ENCODE measurements at places on chromosomes 3 and 15.

DNA sequence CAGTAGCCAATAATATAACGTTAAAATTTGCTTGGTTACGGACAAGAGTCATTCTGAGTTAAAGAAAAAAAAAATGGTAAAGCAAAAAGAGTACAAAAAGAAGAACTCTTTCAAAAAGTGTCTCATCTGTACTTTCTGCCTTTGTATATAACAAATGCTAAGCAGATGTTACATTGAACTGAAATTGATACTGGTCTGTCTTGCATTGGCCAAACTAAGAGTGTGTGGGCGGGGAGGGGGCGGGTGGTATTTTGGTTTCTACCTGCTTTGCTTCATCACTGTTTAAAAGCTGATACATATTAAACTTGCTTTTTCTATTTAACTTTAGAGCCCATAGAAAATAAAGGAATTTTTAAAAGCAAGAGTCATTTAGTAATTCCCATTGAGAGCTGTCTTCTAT, 215.0 kb upstream of the THBS1 start:
- no peak for DNase-seq

GRCh38 chr3:15292765-15293522, 39.4 kb downstream of the SH3BP5 start:
- no peak for DNase-seq

DNA sequence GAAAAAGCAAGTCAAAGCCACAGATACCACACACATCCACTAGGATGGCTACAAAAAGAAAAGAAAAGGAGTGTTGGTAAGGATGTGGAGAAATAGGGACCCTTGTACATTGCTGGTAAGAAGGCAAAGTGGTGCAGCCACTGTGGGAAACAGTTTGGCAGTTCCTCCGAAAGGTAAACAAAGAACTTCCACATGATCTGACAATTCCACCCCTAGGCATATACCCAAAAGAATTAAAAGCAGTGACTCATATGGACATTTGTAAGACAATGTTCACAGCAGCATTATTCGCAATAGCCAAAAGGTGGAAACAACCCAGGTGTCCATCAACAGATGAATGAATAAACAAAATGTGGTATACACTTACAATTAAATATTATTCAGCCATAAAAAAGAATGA, 22.2 kb upstream of the GMPPB start:
- no peak for DNase-seq

- DNase-seq = no peak
Observed at GRCh38 chr3:182644013-182644412, 149.3 kb upstream of the ATP11B start.

- peak; percentile 4 for DNase-seq
Observed at GRCh38 chr15:44137750-44138149, 57.3 kb downstream of the FRMD5 start.

DNA sequence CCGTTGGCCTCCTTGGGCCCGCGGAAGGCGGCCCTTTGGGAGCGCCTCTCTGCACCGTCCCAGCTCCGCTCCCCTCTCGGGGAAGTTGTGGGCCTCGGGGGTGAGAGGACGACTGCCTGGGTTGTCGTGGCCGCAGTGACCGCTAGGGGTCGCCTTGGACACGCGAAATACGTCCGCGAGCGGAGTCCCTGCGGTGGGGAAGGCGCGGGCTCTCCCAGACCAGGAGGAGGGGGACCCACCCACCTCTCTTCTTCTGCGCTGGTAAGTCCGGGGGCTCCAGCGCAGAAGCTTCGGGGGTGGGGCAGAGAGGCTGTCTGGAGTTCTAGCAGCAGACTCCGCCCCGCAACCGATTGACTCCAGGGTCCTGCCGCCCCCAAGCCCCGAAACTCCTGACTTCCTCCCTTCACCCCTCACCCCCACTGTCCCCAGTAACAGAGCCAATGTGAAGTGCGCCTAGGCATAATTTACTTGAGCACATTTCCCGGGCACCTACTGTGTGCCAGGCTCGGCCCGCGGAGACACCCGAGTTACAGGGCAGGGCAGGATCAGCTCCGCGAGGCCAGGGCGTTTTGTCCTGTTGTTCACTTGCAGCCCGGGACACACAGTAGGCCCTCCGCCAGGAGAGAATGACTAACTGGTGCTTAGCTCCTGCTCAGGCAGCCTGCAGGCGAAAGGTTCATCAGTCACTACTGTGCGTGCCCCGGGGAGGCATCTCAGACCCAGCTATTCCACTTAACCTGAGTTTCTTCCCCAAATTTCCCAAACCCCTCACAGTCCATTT, 32.8 kb downstream of the DNASE1L3 start:
- peak; percentile 87 for DNase-seq

GRCh38 chr15:34001536-34001935, 33.2 kb downstream of the CHRM5 start:
- DNase-seq = no peak

DNA sequence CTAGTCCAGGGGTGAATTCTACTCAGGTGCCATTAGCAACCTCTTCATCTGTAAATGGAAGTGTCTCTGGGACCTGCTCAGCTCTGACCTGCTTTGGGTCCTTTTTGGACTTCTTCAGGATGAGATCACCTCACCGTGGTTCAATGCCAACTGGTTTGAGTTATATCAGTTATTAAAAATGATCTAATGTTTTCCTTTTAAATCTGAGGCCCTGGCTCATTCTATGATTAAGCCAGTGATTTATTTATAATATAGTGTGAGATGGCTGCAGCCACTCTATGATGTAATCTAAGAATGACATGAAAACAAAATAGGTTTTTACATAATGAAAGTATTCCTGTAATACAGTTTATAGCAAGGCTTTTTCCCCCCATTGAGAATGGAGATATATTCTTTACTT, 79.4 kb downstream of the LPP start:
- DNase-seq = no peak

DNA sequence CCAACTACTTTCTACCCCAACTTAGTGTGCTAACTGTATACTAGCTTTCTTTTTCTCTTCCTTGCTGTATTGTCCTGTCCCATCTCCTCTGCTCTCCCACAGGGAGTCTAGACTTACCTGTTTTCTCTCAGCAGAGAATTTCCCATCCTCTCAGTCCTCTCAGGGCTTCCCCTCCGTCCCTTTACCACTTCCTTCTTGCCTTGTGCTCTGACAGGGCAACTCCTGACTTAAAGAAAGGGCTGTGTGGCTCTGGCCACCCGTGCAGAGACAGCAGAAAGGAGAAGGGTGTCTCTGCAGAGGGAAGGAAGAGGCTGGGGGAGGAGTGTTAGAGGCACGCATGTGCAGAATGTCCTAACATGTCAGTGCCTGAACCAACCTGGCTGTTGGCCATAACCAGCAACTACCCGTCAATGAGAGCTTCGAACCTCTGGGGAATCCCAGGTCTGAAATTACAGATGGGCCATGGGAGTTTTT, at the start of gene GCSAM:
Gene GCSAM, minus strand, starts transcription at position 274 of the 474 bp plus-strand sequence. Its CDS starts 128 bp downstream, at position 146.
- DNase-seq = no peak

DNA sequence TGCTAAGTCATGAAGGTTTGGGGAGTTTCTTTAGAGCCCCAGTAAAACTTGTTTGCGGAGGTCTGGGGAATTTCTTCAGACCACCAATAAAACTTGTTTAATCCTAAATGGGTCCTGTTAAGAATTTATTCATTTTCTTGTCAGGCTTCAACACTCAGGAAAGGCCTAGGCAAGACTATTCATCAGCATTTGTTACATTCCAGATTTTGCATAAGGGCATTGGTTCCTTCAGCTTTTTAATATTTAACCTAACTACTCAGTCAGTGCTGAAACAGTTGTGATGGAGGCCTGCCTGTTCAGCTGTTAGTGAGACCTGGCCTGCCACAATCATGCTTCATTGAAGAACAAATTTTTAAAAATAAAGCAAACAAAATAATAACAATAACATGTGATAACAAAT, 954.2 kb upstream of the SEMA6D start:
- DNase-seq = no peak

- DNase-seq = no peak
Observed at GRCh38 chr3:111418391-111418790, 123.6 kb upstream of the CD96 start.

DNA sequence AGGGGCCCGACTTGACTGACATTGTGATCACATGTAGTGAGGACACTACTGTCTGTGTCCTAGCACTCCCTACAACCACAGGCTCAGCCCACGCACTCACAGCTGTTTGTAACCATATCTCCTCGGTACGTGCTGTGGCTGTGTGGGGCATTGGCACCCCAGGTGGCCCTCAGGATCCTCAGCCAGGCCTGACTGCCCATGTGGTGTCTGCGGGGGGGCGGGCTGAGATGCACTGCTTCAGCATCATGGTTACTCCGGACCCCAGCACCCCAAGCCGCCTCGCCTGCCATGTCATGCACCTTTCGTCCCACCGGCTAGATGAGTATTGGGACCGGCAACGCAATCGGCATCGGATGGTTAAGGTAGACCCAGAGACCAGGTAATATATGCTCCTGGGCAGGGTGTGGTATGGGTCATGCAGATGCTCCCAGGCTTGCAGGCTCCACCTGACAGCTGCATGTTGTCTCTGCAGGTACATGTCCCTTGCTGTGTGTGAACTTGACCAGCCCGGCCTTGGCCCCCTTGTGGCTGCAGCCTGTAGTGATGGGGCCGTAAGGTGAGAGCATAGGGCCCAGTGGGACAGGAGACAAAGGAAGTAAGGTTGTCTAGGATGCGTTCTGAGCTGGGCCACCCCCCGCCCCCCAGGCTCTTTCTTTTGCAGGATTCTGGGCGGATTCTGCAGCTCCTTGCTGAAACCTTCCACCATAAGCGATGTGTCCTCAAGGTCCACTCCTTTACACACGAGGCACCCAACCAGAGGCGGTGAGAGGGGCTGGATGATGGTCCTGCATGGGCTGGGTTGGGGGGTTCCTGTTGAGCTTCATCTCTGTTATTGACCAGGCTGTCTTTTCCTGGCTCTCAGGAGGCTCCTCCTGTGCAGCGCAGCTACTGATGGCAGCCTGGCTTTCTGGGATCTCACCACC, 4.4 kb downstream of the DALRD3 start:
- DNase-seq = no peak

- DNase-seq = no peak
Observed at GRCh38 chr3:161275919-161276318, 54.8 kb downstream of the NMD3 start.

GRCh38 chr3:106943071-106943470, 434.2 kb upstream of the CCDC54 start:
- no peak for DNase-seq

GRCh38 chr3:39460677-39461076, 6.8 kb upstream of the MOBP start:
- DNase-seq = no peak

GRCh38 chr3:169286992-169287391, 376.5 kb downstream of the MECOM start:
- no peak for DNase-seq

DNA sequence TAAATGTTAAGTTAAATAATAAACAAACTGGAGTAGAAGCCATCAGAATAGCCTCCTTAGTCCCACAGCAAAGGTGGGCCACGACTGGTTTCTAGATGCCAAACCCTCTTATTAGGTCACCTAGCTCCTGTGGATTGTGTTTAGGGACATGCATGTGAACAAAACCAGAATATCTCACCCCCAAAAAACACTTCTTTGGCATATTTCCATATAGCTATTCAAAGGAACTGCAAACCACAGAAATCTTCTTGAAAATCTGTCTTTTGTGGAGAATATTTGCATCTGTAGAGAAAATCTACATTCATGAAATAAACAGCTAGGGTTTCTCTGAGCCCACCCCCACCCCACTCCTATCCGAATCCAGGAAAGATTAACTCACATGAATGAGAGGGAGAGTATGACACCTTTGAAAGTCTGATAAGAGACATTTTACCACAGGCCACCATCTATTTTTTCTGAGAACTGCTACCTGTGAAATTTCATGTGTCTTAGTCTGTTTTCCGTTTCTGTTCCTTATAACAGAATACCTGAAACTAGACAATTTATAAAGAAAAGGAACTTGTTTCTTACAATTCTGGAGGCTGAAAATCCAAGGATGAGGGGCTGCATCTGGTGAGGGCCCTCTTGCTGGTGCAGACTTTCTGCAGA, 159.4 kb downstream of the NEK10 start:
- DNase-seq = no peak

DNA sequence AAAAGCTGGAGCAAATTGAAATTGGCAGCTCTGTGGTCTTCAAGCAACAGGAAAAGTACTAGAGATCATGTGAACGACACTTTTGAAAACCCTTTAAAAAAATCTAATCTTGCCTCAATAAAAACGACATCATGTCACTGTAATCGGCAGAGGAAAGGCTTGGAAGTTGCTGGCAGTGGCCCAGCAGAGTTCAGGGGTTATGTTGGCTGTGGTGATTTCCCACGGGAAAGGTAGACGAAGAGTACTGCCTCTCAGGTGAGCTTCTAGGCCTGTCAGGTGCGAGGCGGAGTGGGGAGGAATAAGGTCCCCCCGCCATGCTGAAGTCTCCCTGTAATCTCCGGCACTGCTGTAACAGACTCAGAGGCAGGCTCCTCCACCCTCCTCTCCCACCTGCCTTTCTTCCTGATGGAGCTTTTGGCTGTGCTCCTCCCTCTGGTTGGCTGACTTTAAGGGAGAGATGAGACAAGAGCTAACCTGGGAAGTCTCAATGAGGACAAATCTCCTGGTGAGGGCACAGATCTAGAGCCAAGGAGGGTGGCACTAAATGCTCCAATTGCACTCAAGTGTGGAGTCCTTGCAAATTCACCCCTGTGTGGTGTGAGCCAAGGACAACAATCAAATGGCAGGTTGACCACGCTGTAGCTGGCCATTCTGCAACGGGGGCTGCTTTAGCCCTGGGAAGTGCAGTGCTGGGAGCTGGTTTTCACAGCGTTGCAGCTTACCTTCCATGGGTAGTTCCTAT, 18.7 kb upstream of the HES1 start:
- peak; percentile 46 for DNase-seq

DNA sequence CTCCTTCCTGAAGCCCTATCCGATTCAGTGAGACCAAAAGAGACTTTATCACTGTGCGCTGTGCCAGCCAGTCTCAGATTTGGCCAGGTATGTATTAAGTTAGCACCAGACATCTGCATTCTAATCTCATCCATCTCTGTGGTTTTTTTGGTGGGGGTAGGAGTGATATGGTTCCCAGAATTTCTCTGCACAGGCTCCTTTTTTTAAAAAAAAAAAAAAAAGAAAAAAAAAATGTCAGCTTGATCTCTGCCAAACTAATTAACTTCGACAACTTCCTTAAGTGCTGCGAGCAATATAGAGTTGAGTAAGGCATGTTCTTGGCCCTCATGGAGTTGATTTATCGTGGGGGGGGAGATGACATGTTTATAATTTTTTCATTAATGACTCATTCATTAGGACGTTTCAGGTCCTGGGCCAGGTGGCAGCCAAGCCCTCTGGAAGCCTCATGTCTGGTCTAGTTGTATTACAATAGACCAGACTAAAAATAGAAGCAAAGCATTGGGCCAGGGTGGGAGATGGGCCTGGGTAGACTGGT, 12.9 kb downstream of the SLCO3A1 start:
- no peak for DNase-seq

GRCh38 chr3:113005611-113006010, 14.8 kb downstream of the GTPBP8 start:
- no peak for DNase-seq

GRCh38 chr15:89349206-89349558, 14.6 kb upstream of the POLG start:
- DNase-seq = no peak

- peak; percentile 28 for DNase-seq
Observed at GRCh38 chr15:70451821-70452653, 311.3 kb downstream of the UACA start.

DNA sequence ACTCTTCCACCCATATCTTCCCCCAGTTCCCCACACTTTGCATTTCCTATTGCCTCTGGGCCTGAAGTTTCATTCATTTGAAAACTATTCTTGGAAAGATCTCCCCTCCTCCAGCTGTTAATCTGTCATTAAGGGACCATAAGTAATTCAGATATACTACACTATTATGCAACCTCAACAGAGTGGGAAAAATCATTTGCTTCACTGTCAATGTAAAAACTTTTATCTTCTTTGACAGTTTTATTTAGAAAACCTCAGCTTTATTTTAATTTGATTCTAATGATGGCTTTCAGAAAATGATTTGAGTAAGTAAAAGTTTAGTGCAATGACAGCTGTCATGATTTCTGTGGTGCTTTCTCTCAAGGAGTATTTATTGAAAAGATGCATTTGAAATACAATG, 435.3 kb upstream of the KCNMB2 start:
- peak; percentile 66 for DNase-seq

Measured in lung (tissue), 17 donors.